ENCODE measurements at places on chromosomes 13 and 19.

DNA sequence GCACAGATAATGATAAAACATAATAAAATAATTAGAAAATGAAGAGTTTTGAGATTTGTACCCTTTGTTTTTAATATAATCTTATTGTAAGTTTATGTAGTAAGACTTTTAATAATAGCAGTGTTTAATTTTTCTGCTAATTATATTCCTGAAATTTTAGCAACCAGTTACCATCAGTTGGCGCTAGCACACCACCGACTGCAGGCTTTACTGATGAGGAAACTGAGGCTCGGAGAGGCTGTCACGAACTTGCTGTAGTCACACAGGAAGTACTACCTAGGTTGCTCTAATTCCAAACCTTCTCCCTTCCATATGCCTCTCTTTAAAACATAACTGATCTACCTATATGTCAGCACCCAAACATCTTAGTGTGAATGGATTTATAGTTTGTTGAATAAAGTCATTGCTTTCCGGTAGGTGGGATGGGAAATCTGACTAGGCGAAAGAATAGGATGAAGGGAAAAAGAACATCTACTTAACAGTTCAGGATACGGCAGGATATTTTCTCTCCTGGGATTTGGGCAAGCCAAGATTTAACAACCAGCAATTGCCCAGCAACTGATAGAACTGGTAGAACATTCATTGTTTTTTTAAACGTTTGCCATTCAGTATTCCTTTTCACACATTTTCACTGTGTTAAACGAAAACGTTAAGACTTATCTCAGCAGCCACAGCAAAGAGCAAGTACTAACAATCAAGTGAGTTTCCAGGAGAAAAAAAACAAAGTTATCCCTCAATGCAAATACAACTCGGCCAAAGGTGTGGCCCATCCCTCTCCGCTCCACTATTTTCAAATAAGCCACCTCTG, 822 bp upstream of the RFXAP start:
- DNase-seq, result no peak

DNA sequence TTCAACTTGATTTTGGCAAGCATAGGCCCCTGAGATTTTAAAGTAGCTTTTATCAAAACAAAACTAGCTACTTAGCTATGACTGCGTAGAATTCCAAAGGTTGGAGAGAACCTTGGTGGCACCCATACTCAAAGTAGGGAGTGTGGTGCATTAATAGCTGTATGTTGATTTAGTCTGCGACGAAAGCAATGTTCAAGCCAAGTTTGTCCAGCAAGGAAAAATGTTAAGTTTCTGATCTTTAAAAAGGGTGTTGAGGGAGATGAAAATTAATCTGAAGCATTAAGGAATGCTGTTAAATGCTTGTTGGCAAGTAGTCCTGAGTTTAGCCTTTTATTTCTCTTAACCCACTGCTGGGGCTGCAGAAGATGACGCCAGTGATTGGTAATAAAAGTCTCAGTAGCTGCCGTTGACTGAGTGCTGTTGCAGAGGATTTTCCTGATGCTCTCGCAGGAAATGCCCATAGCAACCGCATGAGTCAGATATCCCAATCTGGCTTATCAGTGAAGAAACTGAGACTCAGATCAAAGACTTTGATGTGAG, 75.9 kb upstream of the RNF113B start:
- no peak for DNase-seq

DNA sequence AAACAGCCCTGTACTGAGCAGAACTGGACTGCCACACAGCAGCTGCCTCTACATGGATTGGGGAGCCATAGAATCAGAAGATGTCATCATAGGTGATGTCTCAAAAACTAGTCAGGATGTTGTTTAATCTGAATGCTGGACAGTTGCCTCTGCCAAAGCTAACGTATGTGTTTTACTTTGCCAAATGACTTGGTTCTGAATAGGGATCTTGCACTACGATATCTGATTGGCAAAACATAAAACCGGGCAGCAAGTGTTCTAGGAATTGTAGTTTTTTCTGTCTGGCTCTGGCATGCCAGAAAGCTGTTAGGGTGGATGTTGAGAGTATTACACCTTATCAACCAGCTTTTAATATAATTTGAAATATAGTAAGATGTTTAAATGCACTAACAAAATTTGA, 645.9 kb downstream of the GPC5 start:
- no peak for DNase-seq

DNA sequence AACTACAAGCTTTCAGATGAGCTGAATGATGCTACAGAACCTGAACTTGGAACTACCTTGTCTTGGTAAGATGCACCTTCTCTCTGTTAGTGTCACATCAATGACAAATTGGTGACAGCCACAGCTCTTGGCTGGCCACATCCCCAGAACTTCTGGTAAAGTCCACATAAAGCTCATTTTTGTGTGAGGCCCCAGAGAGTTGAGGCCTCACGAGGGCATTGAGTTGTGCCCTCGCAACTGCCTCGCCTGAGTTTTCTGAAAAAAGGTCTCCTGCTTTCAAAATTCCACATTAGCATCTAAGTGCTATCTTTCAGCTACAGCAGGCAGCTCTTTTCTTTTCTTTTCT, 42.6 kb downstream of the MRPL57 start:
- DNase-seq, result no peak

DNA sequence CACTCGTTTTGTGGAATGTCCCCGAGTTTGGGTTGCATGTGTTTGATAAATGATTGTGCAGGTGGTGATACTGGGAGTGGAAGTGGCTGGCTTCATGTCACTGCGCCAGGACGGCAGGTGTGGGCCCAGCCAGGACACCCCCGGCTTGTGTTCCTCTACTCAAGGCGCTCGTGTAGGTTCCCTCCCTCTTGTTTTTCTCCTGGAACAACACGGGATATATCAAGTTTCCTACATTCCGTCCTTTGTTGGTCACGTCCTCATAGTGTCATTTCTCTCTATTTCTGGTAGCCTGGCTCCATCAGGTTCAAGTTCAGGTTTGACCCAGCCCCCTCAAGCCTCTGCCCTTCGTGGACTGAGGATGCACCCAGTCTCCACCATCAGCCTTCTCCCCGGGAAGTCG, 16.3 kb downstream of the IL17D start:
- no peak for DNase-seq

DNA sequence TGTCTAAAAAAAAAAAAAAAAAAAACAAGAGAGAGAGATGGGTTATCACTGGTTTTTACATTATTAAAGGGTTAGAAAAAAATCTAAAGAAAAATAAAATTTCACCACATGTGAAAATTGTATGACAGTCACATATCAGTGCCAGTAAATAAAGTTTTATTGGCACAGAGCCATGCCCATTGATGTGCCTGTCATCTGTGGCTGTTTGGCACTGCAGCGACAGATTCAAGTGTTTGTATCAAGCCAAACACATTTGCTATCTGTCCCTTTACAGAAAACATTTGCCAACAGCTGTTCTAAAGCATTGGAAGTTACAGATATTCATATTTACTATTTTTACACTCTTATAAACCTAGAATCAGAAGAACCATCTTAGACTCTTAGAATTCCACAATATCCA, 16.3 kb downstream of the FCHO1 start:
- DNase-seq, result no peak

DNA sequence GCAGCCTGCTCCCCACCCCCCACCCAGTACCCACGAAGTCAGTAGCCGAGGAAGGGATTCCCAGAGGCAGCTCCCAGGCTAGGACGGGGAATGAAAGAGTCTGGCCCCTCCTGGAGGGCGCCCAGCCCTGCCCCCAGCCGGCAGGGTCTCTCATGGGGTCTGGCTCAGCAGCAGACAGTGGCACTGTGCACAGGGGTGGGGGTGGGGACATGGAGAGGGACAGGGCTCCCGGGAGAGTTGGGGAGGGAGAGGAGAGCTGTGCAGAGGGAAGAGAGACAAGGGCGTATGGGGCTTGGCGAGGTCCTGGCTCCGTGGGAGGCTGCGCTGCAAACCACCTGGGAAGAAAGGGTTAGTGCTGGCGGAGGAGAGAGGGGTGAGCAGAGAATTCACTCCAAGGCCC, 27.7 kb upstream of the ASF1B start:
- no peak for DNase-seq

GRCh38 chr19:57033576-57033975, 86.2 kb upstream of the USP29 start:
- DNase-seq, result no peak
